ENCODE measurements at places on chromosomes 7 and 10.
A peak's percentile ranks its signal among the peaks of the same experiment; 100 is the strongest.

DNA sequence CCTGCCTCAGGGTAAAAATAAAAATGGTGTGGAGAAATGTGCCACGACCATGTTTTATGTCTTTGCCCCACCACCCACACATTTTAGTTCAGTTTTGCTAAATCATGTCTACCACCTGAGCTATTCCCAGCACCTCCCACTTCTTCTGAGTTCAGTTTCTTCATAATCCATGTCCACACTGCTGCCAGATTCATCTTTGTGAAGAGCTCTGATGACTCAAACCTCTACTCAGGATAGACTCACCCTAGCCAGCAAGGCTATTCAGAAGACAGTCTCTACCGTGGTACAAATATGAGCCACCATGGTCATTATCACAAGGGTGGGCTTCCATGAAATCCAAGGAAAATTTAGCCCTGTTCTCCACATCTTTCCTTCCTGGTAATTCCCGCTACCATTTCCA lies 231.1 kb upstream of the PRKCQ start:
- DNase-seq = no peak

DNA sequence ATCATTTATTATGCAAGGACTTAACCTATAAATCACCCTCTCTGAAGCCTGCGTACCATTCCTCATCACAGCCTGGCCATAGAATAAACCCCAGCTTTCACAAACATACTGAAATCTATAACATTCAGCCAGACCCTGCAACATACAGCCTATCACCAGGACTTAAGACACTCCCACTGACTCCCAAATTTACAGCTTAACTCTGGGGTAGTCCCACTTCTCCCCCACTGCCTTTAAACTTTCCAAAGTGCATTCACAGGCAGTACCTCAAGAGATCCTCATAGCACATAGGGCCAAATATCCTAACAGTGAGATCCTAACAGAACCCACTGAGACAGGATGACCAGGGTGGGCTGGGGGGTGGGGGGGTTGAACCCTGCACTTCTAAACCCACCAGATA lies 3.5 kb downstream of the LDB1 start:
- no peak for DNase-seq

GRCh38 chr7:117116211-117116610 lies 162.9 kb downstream of the ST7 start:
- DNase-seq = no peak

DNA sequence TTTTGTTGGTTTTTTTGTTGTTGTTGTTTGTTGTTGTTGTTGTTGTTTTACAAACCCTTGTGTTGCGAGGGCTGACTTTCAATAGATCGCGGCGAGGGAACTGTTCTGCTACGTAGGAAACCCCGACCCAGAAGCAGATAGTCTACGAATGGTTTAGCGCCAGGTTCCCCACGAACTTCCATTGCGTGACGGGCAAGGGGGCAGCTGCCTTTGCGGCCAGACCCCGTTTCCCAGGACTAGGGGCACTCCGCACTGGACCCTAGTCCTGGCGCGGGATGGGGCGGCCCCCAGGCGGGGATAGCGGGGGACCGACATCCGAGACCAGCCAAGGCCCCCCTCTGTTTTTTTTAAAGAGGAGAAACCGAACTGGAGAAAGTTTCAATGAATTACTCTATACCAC lies 119.6 kb downstream of the LRRTM3 start:
- no peak for DNase-seq

DNA sequence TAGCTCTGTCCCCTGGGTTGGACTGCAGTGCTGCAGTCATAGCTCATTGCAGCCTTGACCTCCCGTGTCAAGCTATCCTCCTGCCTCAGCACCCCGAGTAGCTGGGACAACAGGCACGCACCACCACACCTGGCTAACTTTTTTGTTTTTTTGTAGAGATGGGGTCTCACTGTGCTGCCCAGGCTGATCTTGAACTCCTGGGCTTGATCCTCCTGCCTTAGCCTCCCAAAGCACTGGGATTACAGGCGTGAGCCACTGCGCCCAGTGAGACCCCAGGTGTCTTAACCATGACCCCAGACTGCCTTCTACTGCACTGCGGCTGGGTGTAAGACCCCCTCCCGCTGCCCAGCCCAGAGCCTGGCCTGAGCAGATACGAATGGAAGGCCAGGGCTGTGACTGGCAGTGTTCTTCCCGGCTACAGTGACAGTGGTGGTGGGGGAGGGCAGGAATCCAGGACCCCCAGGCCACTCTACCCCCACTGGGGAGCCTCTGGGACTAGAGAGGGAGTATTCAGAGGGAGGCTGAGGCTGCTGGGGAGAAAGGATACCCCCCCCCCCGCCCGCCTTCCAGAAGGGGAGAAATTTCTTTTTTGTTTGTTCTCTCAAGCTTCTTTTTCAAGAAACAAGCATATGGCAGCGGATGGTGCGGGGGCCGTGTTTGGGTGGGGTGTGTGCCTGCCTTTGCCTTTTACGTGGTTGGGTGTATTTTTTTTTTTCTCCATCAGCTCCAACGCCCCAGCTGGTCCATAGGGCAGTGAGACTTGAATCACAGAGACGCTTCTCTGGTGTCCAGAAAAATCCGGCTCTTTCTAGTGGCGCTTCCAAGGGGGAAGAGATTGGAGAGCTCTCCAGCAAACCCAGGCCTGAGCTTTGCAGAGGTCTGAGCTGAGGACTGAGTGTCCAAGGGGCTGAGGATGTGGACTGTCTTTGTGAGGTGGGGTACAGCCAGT lies 36.6 kb downstream of the GTF2IRD1 start:
- no peak for DNase-seq

DNA sequence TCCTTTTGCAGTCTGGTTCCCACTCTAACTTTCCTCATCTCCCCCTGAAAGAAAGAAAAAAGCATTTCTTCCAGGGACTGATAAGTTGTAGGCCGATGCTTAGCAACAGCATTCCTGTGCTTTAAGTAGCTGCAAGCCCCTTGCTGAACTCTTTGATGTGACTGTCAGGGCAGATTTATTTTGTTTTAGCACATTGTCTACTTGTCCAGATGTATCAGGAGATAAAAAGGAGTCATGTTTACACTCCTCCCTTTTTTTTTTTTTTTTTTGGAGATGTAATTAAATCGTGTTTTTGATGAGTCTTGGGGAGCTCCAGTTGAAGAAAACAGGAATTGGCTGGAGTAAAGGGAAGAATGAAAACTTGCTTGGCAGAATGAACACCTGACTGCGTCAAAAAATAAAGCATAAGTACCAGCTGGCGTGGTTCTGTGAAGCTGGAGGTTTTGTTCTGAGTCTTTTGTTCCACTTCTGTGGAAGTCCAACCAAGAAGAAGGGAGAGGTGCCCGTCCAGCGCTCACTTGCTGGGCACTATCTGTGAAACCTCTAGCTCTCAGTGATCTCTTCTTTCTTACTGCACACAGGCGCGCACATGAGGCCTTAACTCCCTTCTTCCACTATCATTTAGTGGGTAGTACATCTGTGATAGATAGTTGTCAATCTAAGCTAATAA lies 871.7 kb downstream of the LRMDA start:
- no peak for DNase-seq

DNA sequence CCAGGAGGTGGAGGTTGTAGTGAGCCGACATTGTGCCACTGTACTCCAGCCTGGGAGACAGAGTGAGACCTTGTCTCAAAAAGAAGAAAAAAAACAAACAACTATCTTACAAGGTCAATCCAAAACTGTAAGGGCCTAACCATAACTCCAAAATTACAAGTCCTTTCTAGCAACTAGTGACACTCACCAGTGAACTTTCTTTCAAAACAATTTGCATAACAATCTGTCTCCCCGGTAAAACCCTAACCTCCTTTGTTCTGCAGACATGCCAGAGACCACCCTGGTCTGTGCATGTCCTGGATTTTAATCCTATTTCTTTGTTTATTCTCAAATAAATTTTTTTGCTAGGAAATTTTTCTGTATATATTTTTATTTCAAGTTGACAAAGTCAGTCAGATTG lies 68.1 kb downstream of the EXOC6 start:
- no peak for DNase-seq

GRCh38 chr10:118926441-118926840 lies 103.1 kb upstream of the NANOS1 start:
- peak; percentile 15 for DNase-seq

- no peak for DNase-seq
Observed at GRCh38 chr7:40303996-40304395, 169.2 kb downstream of the SUGCT start.

DNA sequence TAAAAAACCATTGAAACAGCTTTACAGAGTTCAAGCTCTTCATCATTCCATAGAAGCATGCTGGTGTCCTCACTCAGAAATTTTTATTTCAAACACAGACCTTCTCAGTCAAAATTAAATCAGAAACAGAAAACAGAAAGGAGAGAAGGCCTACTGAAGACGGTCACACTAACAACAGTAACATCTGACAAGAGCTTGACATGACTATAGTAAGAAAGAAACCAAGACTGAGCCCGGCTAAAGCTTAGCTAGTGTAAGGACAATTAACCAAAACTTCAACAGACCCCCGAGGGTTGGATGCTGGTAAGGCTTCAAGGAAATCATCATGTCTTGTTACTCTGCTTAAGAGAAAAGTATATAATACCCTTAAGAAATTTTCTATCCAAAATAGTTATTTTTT lies 38.6 kb downstream of the MTPN start:
- no peak for DNase-seq

- no peak for DNase-seq
Observed at GRCh38 chr10:111446966-111447365, 370.1 kb downstream of the ADRA2A start.

DNA sequence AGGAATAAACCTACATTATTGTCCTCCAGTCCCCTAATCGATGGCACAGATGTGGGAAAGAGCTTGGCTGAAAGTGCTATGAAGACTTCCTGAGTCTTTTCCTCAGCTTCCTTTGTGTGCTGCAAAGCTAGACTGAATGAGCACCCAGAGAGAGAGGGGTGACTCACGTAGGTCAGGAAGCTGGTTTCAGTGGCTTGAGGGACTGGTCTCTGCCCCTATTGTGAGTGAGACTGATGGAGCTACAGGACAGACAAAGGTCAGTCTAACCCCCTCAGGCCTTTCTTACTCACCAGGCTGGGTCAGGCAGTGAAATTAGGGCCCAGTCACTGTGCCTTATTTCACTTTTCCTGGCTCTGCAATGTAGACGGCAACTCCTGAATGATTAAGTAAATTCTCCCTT lies 171.1 kb upstream of the GRB10 start:
- DNase-seq = no peak

- no peak for DNase-seq
Observed at GRCh38 chr10:56181607-56182006, 179.5 kb downstream of the ZWINT start.

GRCh38 chr7:111985798-111986197 lies 220.4 kb downstream of the DOCK4 start:
- no peak for DNase-seq

GRCh38 chr7:105975770-105976417 lies 12.8 kb downstream of the CDHR3 start:
- DNase-seq = no peak

GRCh38 chr10:112005044-112005443 lies 178.5 kb downstream of the GPAM start:
- DNase-seq = no peak

DNA sequence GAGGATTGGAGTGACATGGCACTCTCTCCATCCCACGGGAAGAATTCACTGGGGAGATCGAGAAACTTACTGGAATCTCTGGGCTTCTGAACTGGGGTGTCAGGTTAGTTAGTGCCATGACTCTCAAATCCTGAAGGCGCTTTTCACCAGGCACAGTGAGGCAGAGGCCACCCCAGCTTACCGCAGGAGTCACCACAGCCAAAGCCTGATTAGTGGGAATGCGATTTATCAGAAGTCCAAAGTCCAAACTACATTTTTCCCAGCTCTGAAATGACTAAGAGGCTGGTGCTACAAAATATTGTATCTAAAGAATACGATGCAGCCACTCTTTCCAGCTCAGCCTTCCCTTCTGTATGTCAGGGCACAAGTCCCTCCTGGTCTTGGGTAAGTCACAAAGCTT lies 334.8 kb upstream of the SHH start:
- DNase-seq = no peak
